ENCODE measurements at places on chromosomes 3 and 15.
A peak's percentile ranks its signal among the peaks of the same experiment; 100 is the strongest.

DNA sequence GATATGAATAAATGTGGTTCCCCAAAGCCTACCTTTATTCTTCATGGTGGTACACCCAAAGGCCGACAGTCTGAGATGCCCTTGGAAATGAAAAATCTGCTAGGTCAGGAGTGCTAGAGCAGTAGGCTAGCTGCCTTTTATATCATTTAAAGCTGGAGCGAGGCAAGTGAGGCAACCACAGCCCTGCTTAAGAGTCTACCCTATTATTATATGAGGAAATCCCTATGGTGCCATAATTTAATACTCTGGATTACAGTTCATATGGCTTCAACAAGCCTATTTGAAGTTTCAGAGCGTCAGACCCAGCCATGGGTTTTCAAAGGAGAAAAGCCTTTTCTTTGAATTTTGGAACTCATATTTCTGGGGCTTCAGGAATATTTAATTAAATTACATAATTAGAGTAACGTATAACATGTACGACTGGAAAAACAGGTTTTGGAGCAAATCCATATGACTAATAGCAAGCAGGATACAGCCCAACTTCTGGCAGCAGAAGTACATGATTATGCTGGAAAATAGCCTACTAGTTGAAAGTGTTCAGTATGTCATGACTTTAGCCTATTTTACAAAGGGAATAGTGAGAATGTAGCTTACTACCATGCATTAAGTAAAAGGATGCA lies 18.0 kb upstream of the SLTM start:
- peak; percentile 49 for DNase-seq

DNA sequence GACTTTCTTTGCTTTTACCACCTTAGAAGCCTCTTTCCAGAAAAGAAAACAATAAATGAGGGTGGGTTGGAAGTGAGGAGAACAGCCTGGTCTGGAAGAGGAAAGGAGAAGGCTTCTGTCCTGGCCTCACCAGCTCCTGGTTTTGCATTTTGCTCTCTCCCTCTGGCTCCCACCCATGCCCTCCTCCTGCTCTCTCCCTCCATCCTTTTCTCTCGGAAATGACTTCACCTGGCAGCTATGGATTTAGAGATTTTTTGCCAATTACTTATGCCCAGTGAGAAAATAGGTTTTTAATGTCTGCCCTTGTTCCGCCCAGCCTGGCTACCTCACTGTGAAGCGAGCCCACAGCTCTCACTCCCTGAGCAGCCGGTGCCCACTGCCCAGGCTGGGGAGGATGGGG lies 77.9 kb upstream of the NTRK3 start:
- peak; percentile 91 for DNase-seq

DNA sequence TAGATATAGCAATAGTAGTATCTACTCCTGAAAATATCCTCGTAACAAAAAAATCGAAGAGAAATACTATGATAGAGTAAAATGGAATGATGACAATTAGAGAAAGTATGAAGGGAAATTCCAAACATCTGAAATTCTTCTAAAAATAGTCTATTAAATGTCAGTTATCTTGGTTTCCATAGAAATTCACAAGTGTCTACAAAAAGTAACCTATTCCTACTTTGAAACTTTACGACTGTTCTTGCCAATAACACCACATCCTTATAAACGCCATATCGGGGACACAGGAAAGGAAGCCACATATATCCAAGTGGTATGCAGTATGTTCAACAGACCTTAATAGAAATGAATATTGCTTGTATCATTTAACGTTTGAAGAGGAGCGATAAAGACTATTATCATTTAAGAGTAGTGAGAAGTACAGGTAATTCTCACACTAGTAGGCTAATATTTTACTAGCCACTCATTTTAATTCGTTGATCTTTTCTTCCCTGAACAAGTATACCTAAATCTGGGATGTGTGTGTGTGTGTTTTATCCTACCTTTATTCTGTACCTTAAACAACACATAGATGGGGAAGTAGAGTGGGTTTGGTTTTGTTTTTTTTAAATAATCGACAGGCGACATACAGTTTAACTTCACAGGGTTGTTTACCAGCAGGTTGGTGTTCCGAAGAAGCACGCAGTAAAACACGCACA lies 1.2 kb downstream of the GPR176 start:
- peak; percentile 96 for DNase-seq

DNA sequence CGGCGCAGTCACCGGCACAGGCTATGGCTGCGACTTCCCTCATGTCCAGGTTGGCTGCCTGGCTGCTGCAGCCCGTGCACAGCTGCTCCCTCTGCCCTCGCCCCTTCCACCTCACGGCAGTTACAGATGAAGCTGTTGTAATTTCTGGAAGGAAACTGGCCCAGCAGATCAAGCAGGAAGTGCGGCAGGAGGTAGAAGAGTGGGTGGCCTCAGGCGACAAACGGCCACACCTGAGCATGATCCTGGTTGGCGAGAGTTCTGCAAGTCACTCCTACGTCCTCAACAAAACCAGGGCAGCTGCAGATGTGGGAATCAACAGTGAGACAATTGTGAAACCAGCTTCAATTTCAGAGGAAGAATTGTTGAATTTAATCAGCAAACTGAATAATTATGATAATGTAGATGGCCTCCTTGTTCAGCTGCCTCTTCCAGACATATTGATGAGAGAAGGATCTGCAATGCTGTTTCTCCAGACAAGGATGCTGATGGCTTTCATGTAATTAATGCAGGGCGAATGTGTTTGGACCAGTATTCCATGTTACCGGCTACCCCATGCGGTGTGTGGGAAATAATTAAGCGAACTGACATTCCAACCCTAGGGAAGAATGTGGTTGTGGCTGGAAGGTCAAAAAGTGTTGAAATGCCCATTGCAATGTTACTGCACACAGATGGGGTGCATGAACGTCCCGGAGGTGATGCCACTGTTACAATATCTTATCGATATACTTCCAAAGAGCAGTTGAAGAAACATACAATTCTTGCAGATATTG lies 13.2 kb upstream of the GNB4 start:
- no peak for DNase-seq

GRCh38 chr15:83919978-83920510 lies 266.1 kb downstream of the ADAMTSL3 start:
- no peak for DNase-seq

DNA sequence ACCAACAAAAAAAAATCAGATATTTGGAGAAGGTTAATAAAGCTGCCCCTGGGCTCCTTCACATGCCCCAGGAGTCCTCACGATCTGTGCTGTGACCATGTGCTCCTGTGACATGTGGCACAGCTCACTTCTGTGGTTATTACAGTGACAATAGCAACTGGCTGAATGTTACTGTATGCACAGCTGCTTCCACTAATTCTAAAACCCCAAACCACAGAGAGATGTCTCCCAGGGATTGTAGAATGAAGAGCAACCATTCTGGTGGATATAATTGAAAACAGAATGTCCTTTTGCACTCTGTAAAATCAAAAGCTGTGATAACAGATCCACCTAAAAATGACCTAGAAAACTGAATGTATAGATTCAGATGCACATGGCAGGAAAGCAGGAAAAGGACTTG lies 489.2 kb upstream of the CNTN4 start:
- peak; percentile 67 for DNase-seq

GRCh38 chr3:129213238-129213637 lies 29.5 kb upstream of the CNBP start:
- no peak for DNase-seq

GRCh38 chr3:58519668-58520402 lies 17.2 kb downstream of the ACOX2 start:
- no peak for DNase-seq

- no peak for DNase-seq
Measured at GRCh38 chr3:169848741-169849140, 21.0 kb downstream of the LRRC31 start.

DNA sequence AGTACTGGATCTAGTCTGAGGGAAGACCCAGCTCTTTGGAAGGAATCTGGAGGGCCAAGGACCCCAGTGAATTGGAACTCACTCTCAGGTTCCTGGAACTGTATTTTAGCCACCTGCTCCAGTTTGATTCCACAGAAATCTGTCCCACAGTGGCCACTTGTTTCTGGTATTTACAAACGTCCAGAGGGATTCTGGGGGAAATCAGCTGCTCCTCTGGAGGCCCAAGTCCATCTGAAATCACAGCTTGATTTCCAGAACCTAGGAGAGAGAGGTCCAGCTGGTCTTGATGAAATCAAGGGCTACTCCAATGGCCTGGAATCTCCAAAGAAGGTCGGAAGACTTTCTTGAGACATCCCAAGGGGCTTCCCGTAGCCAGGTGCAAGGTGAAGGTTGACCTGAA lies 132.3 kb upstream of the UMPS start:
- no peak for DNase-seq

Measured in fibroblast of skin of back (primary cell).